Tongue (tissue), 3 donors: ENCODE measurements at places on chromosomes 3 and 15.
A peak's percentile ranks its signal among the peaks of the same experiment; 100 is the strongest.

DNA sequence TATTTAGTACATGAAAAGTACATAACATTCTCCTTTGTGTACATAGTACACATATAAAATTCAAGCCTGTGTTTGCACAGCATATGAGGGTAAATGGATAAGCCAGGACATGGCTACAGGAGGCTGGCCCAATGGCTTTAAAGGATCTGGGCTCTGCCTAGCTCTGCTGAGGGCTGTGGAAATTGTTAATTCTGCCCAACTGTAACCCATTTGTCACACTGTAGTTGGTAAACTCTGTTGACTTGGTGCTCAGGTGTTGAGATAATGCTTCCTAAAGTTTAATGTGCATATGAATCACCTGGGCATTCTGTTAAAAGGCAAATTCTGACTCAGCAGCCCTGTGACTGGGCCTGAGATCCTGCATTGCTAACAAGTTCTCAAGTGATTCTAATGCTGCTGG lies 196.5 kb upstream of the ZPLD1 start:
- no peak for DNase-seq

DNA sequence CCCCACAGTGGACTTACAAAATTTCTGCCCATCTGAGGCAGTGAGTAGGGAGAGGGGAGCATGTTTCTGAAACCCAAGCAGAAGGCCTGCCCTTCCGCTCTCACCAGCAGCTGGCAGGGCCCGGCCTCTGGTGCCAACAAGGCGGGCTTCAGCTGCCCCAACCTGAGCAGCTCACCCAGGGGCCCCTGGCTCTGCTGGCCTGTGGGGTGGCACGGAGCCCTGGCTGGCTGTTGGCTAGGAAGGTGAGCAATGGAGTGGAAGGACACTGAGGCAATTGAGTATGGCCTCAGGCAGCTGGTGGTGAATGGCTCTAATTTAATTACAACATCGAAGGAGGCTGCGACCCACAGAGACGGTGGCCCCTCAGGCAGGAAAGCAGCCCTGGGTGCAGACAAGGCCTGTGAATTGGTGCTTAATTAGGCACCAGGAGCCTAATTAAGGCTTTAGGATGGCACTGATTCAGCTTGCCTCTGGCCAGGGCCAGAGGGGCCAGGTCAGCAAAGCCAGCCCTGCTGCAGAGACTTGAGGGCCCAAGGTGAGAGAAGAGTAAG lies 60.9 kb downstream of the ST8SIA2 start:
- DNase-seq: no peak

DNA sequence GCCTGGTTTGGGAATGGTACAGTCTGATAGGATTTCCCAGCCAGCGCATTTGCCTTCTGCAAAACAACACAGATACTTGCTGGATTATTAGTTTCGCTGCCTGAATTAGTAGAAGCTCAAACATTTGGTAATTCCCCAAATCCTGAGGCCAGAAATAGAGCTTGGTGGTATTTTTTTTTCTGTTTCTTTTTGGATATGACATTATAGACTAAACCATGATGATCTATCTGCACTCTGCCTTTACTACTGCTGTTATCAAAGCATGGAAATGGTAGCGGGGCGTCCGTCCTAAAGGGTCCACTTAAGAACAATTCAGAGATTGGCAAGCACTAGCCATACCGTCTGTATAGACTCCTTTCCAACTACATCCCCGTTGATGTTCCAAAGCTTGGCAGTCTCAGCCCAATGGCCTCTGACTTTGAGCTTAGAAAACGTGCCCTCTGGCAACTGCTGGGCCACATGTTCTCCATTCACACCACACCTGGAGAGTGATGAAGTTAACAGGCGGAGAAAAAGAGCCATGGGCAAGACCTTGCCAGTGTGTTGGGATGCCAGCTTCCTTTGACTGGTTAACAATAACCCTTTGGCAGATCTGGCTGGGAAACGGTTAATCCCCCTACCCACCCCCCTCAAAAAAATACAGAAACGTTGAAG lies 241.0 kb upstream of the NR2F2 start:
- no peak for DNase-seq

DNA sequence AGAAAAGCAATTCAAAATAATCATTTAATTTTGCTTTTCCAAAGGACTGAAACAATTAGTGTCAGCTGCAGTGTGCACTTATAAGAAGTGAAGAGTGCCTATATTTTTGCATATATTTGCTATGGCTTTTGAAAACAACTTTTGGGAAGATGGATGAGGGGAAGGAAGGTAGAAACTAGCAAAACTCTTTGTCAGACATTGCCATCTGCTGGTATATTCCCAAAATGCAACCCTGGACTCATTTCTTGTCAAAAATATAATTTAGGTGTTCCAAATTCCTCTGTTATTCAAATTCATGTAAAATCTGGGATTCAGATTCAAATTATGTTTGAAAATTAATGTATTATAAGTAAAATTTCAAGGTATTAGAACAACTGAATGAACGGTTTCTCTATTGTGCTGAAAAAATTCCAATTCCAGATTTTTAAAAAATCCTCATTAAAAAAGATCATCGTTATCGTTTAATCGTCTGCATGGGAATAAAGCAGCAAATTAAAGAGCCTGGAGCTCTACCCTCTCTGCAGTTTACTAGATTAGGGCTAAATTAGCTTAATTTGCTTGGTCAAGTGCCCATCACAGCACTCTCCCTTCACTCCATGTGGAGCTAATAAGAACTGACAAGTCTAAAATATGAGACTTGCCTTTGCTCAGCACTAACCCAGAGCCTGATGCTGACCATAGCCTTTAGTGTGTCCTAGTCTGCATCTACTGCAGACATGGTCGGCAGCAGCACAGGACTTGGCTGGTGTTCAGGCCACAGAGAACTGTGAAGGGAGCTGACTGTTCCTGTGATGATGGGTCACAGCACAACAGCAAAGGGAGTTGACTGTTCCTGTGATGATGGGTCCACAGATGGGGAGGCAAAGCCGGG lies 67.9 kb upstream of the MITF start:
- peak; percentile 85 for DNase-seq

DNA sequence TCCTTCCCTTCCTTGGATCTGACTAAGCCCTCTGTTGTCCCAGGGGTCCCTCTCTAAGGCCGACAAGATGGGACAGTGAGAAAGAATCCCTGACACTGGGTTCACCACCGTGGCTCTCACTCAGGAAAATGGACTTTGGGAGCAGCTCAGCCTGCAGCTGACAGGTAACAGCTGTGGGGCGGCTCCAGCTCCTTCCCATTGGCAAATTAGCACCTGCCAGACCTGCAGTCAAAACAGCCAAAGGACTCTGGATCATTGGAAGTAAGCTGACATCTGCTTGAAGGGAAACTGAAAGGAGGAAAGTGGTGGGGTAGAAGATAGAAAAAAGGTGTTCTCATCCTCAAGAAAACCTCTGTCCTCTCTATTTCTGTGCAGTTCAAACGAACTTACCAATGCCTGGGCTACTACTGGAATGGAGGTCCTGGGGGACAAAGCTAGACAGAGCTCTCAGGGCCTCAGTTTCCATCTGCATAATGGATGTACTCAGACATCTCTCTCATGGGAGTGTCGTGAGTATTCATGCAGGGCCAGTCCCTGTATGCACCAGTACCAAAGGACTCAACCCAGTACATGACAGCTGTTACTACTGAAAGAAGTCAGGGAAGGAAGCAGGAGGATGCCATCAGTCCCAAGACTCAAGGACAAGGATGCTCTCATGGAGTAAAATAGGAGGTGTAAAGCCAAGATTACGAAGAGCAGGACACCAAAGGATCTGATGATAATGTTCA lies 53.6 kb upstream of the DCLK3 start:
- no peak for DNase-seq

GRCh38 chr3:45976191-45977091 lies 19.2 kb downstream of the FYCO1 start:
- DNase-seq: no peak

DNA sequence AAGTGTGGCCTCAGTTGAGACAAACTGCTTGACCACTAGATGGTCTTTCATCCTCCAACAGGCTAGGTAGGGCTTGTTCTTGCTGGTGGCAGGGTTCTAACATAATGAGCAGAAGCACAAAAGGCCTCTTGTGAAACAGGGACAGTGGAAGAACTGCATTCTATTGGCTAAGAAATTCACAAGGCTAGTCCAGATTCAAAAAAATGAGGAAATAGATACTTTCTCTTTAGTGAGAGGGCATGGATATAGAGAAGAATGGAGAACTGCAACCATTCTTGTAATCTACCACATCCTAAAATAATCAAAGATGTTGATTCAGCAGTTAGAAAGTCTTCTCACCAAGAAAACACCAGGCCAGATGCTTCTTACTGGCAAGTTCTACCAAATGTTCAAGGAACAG lies 143.7 kb upstream of the LRIG1 start:
- no peak for DNase-seq

DNA sequence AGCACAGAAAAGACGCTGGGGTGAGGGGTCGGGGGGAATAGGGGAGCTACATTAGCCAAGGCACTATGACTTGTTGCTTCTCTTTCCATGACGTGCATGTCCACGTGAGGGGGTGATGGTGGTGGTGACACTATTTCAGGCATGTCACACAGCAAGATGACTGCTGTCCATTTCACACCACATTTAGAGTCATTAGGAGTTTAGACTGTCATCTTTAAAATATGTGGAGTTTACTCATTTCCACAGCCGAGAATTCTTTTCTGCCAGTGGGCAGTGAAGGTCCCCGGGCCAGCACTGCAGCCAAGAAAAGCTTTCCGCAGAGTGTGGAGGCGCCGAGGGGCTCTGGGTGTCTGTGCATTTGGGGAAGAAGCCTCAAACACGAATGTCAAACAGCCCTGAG lies 954 bp upstream of the DGKG start:
- DNase-seq: no peak
